CD4-positive, CD25-positive, alpha-beta regulatory T cell (primary cell): ENCODE measurements at places on chromosomes 16 and 17. TPM values are rescaled to one million over a fixed set of nuclear protein-coding genes. Genes with fewer than 3 reads are reported as not detected.

DNA sequence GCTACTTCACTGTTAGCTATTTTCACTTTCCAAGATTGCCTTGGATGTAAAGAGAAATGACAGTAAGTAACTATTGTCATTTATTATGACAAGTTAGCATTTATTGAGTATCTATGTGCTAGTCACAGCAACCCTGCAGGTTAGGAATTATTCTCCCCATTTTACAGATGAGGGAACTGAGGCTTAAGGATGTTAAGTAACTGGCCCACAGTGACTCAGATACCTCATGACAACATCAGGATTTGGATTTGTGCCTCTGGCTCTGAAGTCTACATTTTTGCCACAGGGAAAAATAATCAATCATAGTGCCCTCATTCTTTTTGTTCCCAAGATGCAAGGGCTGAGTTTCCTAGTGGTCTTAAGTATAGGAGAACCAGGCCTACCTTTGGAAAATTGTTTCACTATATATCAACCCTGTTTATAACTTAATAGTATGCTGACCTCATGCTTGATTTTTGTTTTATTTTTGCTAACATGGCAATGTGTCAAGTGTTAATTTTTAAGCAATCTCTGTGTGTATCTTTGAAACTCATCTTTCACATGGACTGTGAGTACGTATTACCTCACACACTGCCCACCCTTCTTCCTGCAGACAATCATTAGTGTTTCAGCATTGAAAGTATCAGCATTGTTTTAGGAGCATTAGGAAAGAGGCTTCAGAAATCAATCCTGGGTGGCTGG, 105.0 kb downstream of the TANGO6 start:
- no peak for DNase-seq

Gene OR2C1
- polyA plus RNA-seq = 0.39 TPM

Gene KRT40
- polyA plus RNA-seq = not detected

Gene NT5M
- polyA plus RNA-seq = 2.0 TPM

DNA sequence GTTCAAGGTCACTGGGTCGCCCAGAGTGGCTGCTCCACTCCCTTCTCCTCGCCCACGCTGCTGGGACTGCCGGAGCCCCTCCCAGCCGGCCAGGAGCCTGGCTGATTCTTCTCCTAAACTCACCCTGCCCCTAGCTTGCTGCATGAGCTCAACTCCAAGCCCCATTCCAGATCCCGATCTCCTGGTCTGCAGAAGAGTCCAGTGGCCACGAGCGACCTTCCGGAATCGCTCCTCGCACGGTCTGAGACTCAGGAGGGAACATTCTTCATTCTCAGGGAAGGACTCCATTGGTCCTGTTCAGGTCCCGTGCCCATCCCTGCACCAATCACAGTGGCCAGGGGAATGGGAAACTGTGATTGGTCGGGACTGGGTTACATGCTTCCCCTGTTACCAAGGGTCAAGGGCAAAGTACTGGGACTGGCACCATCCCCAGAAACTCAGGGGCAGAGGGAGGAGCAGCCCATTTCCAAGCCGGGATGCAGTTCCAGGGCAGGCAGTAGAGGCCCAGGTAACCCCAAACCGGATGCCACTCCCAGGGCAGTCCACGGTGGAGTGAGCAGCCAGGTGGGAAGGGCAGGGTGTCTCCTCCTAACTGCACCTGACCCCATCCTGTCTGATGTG, 24.5 kb upstream of the CIBAR2 start:
- DNase-seq = no peak

DNA sequence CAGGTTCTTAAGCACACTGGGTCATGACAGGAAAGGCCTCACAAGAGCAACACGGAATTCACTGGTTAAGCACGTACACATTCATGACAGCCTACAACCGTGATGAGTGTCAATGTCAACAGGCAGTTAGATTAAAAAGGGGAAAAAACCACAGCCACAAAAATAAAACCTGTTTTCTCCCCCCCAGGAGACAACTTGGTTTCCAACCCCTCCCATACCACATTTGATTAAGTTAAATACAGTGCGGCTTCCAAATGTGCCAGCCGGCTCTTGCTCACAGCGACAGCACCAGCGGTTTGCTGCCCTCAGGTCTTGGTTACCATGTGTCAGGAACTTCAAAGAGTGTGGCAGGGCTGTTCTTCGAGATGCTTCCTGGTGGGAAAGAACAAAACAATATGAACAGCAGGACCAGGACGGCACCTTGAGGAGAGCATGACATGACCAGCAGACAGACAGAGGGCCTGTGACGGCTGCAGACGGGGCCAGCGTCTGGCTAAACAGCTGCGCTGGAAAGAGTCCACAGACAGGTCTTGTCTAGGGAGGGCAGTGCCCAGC, 193.6 kb downstream of the PARN start:
- peak; percentile 2 for DNase-seq

- no peak for DNase-seq
These were observed 21.7 kb downstream of the LRRC75A start for GRCh38 chr17:16470265-16470664.

Gene IL32
- polyA plus RNA-seq = 4,352 TPM

DNA sequence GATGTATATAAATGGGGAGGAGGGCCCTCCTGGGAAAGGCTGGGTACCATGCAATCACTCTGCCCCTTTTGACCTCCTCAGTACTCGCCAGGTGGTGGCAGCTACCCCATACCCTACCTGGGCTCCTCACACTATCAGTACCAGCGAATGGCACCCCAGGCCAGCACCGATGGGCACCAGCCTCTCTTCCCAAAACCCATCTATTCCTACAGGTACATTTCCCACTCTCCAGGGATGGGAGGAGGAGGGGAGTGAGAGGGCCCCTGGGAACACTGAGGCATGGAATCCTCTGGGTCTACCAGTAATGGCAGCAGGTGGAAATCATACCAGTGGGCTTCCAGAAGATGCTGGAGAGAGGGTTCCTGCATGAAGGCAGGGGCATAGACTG, 22.9 kb downstream of the FOXN1 start:
- no peak for DNase-seq

GRCh38 chr16:14007450-14007849, 63.7 kb upstream of the MRTFB start:
- DNase-seq = no peak

DNA sequence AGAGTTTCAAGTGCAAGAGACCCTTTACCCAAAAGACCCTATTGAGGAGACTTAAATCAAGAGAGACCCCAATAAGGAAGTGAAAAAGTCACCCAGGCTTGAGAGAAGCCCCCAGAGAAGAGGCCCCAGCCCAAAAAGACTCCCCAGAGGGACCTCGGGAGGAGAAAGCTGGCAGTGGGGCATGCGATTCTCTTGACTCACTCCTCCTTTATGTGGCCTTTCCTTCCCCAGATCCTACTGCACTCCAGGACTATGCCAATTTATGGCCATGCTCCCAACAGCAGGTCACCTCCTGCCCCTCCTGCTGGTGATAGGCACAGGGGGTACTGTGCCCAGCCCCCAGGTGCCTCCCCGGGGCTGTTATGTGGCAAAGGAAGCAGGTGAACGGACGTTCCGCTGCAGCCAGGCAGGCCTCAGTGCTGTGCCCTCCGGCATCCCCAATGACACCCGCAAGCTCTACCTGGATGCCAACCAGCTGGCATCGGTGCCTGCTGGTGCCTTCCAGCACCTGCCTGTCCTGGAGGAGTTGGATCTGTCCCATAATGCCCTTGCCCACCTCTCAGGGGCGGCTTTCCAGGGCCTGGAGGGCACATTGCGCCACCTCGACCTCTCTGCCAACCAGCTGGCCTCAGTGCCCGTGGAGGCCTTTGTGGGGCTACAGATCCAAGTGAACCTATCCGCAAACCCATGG, 16.3 kb downstream of the LRRC3C start:
- no peak for DNase-seq

Gene PERCC1
- not detected for polyA plus RNA-seq

Gene CD300LB
- polyA plus RNA-seq = not detected

Gene WNK4
- 0.09 TPM for polyA plus RNA-seq

DNA sequence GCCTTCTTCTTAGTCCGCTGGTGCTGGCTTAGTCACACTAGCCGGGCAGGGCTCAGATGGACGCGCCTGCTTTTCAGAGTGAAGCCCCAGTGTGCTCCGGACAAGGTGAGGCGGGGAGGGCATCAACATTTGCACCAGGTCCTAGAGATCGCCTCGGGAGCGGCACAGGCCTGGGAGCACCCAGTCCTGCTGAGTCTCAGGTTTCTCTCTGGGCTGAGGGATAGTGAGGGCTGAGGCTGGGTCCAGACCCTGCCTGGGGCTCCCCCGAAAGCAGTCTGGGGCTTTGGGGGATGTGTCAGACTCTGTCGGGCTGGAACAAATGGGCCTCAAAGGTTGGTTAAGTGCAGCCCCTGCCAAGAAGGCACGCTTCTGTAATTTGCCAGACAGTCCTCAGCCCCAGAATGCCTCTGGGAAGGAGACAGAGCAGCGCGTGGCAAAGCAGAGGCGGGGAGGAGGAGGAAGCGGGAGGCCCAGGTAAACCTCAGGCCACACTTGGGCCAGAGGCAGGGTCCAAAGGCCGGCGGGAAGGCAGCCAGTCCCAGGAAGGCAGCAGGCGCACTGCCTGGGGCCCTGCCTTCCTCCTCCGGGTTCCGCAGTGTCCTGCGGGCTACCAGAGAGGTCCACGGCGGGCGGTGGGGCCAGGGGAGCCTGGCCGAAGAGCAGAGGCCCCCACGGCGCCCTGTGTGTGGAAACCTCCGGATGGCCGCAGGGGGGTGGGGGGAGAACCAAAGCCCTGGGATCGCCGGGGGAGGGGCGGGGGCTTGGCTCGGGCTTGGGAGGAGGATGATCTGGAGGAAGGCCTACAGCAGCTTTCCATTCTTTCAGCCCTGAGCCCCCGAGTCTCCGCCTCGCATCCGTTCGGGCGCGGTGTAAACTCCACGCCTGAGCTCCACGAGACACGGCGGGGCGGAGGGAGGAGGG, 39.5 kb upstream of the ATP2A3 start:
- DNase-seq = no peak

DNA sequence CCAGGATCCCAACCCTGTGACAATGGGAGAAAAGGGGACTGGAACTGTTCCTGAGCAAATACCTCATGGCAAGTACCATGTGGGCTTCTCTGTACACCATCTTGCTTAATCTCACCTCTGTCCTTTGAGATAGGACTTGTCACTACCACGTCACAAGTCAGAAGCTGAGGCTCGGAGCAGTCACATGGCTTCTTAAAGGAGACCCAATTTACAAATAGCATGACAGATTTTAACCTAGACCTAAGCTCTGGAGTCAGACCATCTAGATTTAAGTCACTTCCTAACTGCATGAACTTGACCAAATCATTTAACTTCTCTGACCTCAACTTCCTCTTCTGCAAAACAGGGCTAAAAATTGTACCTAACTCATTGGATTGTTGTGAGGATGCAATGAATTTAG, 36.0 kb upstream of the CCL1 start:
- DNase-seq = no peak

GRCh38 chr17:82242977-82243647, 14.3 kb downstream of the SLC16A3 start:
- DNase-seq = no peak

DNA sequence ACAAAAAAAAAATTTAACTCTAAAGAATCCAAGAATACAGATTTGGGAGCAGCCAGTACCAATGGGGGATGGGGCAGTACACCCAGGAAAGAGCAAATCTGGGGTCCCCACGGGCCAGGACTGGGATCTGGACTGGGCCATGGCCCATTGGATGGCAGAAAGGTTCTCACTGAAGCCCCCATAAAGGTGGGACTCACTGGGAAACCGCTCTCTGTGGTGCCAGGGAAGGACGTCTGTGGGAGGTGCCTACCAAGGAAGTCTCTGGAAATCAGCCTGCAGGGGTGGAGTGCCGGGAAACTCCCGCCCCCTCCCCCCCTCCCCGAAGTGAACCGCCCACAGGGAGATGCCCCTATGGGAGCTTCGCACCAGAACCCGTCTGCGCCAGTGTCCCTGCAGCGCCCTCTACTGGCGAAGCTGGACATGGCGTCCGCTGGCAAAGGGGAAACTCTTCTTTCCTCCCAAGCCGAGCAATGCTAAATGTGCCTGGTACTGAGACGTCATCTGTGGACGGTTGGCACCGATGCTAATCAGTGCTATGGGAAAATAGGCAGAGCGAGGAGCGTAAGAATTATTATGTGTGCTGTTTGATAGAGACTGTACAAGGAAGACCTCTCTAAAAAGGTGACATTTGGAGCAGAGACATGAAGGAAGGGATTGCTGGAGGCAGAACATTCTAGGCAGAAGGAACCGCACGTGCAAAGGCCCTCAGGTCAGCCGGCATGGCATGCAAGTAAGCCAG, 671.1 kb downstream of the WWOX start:
- DNase-seq = peak; percentile 67

GRCh38 chr16:58009856-58010416, 8.7 kb downstream of the USB1 start:
- no peak for DNase-seq

DNA sequence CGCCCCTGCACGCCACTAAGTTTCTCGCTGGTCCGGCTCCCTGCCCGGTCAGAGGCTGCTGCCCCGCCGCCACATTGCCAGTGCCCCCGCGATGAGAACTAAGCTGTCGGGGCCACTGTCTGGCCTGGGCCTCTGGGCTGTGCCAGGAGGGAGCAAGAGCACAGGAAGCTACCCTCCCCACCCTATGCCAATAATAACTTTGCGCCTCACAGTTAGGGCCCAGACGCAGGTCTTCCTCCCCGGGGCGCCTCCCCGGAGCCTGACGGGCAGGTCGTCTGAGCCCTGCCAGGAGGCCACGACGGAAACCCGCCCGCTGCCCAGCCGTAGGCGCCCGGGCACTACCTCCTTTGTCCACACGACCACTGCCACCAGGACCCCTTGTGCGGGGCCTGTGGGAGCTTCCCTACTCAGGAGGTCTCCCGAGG, 1.5 kb downstream of the ZFPM1 start:
- peak; percentile 88 for DNase-seq

Gene CA7
- not detected for polyA plus RNA-seq

GRCh38 chr16:85514598-85515318, 98.4 kb upstream of the GSE1 start:
- DNase-seq = no peak

Gene KRTAP2-2
- polyA plus RNA-seq = not detected

DNA sequence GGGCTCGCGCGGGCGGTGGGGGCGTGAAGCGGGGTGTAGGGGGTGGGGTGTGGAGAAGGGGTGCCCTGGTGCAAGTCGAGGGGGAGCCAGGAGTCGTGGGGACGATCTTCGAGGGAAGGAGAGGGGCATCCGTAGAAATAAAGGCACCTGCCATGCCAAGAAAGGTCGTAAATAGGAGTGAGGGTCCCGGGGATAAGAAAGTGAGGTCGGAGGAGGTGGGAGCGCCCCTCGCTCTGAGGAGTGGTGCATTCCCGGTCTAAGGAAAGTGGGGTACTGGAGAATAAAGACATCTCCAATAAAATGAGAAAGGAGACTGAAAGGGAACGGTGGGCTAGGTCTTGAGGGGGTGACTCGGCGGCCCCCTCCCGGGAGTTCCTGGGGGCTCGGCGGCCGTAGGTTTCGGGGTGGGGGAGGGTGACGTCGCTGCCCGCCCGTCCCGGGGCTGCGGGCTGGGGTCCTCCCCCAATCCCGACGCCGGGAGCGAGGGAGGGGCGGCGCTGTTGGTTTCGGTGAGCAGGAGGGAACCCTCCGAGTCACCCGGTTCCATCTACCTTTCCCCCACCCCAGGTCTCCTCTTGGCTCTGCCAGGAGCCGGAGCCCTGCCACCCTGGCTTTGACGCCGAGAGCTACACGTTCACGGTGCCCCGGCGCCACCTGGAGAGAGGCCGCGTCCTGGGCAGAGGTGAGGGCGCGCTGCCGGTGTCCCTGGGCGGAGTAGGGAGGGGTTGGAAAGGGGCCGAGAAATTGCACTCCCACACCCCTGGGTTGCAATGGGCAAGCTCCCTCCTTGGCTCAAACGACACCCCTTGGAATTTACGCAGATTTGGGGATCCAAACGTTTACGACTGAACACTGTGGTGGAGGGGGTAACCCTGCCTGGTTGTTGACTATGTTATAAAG, 888 bp downstream of the CDH1 start:
- no peak for DNase-seq

Gene ATF7IP2
- 47.6 TPM for polyA plus RNA-seq

Gene NTN1
- polyA plus RNA-seq = not detected

Gene CACNA1H
- polyA plus RNA-seq = 0.63 TPM
